Mesothelial cell of epicardium (in vitro differentiated cells): ENCODE measurements at places on chromosomes 13 and 19.

DNA sequence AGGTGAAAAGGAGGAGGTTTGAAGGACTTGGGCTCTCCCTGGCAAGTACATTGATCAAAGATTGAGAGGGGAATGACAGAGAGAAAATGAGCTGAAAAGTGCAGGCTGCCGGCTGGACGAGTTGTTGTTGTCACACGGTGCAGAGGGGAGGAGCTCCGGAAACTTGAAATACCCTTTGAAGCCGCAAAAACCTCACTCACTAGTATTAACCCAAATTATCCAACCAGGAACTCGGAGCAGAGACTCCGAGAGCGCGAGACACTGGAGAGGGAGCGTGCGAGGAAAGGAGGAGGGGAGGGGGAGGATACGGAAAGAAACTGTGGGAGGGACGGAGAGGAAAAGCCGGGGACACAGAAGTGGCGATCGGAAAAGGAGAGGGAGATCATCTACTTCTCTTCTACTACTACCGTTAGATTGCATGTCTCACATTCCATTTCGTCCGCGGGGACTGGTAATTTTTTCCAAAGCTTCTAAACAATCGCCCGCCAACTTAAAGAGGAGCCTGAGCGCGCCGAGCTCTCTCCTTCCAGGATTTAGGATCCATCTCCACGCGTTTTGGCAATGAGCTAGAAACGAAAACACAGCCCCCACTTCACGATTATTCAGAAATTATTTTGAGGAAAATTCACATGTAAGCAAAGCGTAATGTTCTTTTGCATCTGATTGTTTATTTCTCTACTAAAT lies at the start of gene DACH1:
TSS of gene DACH1 (minus strand) at position 74 of the 684 bp plus-strand sequence.
- DNase-seq = peak; percentile 43

GRCh38 chr19:7355151-7355820 lies 6.5 kb downstream of the ARHGEF18 start:
- DNase-seq = no peak

GRCh38 chr13:75541287-75541686 lies 3.6 kb upstream of the COMMD6 start:
- DNase-seq = no peak

DNA sequence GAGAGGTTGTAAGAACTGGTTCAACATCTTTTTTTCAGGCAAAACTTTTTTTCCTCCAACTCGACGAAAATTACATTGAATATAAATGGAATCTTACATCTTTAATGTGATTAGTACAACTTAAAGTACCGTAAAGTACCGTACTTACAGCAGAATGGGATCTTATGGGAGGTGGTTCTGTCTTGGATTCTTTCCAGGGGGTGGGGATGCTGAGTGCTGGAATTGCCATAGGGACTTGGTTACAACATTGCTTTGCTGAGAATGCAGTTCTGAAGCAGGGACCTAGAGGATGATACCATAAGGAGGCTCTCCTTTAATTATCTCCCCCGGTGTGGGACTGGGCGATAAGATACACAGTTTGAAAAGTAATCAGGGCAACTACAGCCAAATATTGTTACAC lies 186.4 kb downstream of the KLF5 start:
- DNase-seq = no peak

GRCh38 chr13:54029226-54029625 lies 1000.6 kb downstream of the OLFM4 start:
- DNase-seq = no peak

DNA sequence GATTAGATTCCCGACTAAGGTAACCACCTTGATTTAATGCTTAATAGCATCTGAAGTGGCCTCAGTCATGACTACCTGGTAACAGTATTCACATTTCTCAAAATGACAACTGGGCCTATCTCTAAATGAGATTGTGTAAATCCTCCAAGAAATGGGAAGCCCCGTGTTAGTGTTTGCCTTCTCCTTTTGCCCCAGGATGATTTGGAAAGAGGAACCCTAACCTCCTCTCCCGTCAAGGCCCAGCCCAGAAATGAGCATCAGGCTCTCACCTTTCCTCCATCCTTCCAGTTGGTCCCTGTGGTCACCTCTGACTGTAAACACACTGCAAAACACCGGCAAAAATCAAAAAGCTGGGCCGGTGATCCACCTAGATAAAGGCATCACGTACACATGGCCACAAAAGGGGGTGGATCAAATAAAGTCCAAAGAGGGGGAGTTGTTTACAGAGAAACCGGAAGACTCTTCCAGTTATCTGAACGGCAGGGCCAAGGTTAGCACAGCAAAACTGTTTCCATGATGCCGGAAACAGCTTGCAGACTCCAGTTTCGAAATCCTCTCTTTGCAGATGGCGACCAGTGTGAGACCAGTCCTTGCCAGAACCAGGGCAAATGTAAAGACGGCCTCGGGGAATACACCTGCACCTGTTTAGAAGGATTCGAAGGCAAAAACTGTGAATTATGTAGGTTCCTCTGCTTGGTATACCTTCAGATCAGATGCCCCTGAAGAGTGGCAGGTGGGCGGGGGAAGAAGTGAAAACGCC lies 16.4 kb downstream of the F10 start:
- no peak for DNase-seq

DNA sequence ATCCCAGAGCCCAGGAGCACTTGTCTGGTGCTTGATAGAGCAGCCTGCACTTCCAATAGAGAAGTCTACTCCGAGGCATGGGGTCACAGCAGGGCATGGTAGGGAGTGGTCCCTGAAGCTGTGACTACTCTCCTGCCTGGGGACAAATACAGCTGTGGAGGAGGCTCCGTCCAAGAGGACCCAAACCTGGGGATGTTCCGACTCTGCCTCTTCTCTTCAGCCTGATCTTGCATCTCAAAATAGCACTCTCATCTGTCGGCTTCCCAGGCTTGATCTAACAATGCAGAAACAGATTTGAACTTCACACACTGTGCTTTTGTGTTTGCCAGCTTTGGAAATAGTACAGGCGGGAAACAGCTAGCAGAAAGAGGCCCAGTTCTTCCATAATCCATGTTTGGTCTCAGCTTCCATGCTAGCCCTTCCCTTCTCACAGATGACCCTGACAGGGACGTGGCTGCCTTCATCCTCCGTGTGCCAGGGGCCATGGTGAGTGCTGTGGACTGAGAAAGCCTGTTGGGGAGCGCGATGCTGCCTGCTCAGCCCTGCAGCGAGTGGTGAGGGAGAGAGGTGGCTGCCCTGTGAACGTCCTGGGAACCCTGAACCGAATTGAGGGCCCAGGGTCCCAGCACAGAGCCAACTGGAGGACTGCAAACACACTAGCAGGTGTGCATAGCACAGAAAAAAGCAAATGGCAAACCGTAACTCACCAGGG lies 150.3 kb upstream of the GPR12 start:
- DNase-seq = no peak

DNA sequence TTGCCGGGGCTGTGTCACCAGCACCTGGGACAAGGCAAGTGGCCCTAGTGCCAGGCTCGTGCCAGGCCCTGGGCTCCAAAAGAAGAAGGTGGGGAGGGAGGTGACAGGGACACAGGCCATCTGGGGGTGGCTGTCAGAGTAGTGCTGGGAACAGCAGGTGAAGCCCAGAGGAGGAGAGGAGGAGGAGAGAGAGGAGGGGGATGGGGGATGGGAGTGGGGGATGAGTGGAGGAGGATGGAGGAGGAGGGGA lies 18.7 kb downstream of the LSM4 start:
- DNase-seq = no peak

DNA sequence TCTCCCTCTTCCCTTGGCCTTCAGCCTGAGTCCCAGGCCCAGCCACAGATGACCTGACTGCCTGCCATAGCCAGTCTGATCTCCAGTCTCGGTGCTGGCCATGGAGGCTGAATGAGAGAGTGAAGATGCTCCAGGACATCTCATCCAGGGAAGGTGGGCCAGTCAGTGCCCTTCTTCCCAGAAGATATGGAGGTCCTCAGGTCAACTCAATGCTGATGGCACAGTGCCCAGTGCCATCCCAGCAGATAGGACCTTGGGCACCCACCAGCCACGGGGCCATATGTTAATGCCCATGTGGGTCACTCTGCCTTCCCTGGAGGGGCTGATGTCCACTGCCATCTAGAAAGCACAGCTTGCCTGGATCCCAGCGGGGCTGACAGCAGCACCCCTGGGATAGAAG lies 7.2 kb downstream of the VSTM2B start:
- peak; percentile 31 for DNase-seq

DNA sequence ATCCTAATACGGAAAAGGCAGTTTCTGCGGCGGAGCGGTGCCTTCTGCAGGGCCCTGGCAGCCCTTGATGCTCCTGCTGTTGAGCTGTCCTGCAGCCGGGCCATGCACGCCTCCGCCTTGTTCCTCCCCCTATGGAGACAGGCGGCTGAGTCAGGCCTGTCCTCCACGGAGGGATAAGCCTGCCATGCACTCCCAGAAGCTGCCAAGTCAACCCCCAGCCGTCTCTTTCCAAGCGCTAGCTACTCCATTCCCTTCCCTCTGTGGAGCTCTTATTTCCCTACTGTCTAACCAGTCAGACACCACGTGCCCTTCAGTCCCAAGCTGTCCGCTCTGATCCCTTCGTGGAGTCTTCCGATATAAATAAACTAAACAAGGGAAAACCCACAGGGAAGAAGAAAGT lies 197.0 kb downstream of the COL4A1 start:
- no peak for DNase-seq

DNA sequence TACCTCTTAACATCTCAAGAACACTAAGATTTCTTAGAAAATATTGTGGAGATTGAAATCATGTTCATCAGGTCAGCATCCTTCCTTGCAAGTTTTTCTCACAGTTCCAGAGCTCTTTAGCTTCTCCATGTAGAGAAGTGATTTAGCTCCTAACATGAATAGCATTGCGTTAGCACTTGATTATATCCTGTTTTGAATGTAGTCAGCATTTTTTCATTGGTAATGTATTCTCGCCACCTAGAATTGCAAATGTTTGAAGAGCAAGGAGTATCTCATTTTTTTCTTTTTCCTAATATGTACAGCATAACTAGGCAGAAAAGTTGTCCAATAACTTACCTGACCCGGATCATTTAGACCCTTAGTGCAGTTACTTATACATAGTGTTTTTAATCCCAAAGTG lies 6.6 kb downstream of the ZNF470 start:
- DNase-seq = no peak

GRCh38 chr19:21617740-21618339 lies 112.4 kb downstream of the ZNF429 start:
- DNase-seq = no peak

DNA sequence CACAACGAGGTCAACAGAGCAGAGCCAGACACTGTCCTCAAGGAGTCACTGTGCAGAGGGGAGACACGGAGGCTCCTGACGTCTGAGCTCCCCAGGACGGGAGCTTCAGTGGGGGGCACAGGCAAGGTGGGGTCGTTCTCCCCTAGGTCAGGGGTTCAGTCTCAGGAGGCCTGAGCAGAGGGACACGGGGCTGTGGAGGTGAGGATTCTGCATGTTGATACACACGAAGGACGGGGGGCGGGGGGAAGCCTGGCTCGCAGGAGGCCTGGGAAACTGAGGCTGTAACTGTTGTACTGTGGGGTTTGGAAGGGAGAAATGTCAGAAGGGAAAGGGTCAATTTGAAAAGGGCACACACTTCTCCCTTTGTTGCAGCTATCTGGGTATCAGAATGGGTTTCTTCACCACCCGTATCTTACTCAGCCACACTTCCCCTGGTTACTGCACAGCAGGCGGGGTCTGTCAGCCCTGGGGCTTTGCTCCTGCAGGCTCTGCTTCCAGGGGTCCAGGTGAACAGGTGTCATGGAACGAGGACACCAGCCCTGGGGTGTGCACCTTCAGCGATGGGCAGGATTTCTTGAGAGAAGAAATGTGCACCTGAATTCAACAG lies 748 bp upstream of the SIGLEC8 start:
- DNase-seq = no peak

- DNase-seq = no peak
Measured at GRCh38 chr19:16559780-16560276, 12.4 kb downstream of the SLC35E1 start.

DNA sequence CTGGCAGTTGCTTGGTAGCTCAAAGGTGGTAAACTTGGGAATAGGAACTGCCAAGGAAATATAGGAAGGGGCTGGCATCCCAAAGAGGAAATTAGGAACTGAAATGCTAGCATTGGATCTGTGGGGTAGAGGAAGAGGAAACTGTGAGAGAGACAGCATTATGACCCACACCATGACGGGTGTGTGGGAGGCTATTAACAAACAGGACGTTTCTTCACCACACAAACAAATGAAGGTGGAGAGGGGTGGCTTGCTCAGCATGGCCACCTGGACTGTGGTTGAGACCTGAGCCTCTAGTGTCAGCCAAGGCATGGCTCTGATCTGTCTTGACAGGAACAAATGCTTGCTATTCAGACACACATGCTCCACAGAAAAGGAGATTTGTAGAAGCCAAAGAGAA lies 178.2 kb downstream of the B3GLCT start:
- DNase-seq = no peak

- peak; percentile 87 for DNase-seq
Measured at GRCh38 chr19:51422053-51422448, 4.6 kb upstream of the SIGLEC10 start.

DNA sequence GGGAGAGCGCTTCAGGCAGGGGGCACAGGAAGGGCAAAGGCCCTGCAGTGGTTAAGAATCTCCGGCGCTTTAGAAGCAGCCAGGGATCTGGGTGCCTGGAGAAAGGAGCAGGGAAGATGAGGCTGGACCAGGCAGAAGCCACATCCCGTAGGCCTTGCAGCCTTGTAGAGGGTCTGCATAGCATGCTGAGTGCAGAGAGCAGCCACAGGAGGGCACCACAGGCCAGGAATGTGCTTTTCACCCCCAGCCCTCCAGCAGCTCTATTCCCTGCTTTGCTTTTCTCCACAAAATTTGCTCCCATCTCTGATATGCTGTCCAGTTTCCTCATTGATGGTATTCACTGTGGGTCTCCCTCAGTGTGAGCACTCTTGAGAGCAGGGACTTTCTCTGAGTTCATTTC lies 5.7 kb downstream of the WDR62 start:
- DNase-seq = no peak

- DNase-seq = no peak
Measured at GRCh38 chr13:89695343-89696257, 1651.9 kb upstream of the MIR17HG start.

DNA sequence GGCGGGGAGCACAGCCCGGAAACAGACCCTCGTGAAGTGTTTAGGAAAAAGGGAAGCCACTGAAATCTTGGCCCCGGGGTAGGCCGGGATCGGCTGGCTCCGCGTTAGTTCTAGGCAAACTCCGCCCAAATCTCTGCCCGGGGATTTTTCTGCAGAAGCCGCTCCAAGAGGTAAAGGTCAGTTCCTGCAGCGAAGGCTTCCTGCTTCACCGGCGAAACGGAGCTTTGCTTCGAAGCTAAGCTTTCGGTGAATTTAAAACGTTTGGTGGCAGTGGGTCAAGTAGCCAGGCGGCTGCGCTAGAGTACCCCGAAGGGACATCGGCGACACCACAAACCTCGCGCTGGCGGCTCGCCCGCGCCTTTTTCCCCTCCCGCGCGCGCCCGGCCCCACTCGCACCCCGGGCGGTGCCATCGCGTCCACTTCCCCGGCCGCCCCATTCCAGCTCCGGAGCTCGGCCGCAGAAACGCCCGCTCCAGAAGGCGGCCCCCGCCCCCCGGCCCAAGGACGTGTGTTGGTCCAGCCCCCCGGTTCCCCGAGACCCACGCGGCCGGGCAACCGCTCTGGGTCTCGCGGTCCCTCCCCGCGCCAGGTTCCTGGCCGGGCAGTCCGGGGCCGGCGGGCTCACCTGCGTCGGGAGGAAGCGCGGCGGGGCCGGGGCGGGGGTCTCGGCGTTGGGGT lies 441 bp downstream of the GJB2 start:
- no peak for DNase-seq
